Suprapubic skin (tissue), 4 donors: ENCODE measurements at places on chromosomes 12 and 14.

DNA sequence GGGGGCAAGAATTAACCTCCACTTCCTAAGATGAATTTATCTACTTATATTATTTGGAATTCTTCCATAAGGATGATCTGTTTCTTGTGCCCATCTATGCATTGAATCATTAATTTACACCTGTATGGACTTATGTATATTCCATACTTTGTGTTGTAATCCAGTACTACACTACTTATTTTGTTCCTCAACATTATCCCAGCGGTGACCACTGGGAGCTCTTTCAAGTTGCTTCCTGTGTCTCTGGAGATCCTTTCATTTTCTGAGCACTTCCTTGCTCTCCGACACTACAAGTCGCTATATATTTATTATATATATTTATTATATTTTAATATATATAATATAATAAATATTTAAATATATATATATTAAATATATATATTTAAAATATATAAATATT lies 54.9 kb upstream of the SCN8A start:
- DNase-seq = no peak
- no peaks in the 10 kb centered on the region for H3K4me1 ChIP-seq
- H3K4me3 ChIP-seq = no peak overlapping the region
- H3K36me3 ChIP-seq = no peaks in the 10 kb centered on the region
- H3K27me3 ChIP-seq = peaks cover 34% of the 10 kb centered on the region

DNA sequence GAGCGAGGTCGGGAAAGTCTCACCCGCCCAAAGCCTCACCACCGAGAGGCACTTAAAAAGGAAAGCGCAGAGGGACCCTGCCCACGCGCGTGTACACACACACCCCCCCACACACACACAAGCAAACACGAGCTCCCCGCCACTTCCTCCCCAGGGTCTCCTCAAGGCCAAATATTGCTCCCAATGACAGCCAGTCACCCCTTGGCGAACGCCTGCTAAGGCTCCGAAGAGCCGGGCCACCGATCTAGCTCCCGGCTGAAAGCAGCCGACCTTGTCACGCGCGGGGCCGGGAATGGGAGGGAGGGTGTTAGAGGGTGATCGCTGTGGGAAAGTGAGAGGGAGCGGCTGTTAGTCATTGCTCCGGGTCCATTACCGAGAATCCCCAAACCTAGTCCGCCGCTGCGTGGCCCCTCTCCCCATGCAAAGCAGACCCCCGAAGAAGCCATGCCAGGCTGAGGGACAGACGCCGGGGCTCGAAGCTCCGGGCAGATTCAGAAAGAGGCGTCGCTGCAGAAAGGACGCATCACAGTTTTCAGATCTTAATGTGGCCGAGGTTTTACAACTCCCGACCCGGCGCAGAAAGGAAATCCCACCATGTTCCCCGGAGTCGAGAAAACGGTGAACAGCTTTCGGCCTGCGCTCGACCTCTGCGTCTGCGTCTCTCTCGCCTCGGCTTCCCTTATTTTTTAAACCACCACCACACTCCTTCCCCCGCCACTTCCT lies 2.6 kb downstream of the BMP4 start:
- H3K4me3 ChIP-seq = peak overlapping the region; percentile 74
- peak overlapping the region; percentile 91 for H3K27ac ChIP-seq
- DNase-seq = peak; percentile 83
- H3K36me3 ChIP-seq = peaks cover 10% of the 10 kb centered on the region

GRCh38 chr12:50024805-50025186 lies 498 bp downstream of the RACGAP1 start:
- no peak for DNase-seq
- H3K27ac ChIP-seq = no peak overlapping the region
- no peaks in the 10 kb centered on the region for H3K36me3 ChIP-seq
- no peaks in the 10 kb centered on the region for H3K27me3 ChIP-seq
- H3K4me3 ChIP-seq = peak overlapping the region; percentile 87

GRCh38 chr14:102983496-102983895 lies 61.0 kb downstream of the AMN start:
- no peaks in the 10 kb centered on the region for H3K27me3 ChIP-seq
- H3K27ac ChIP-seq = no peak overlapping the region
- no peak for DNase-seq
- peaks cover 24% of the 10 kb centered on the region for H3K4me1 ChIP-seq
- no peak overlapping the region for H3K4me3 ChIP-seq

GRCh38 chr12:95074766-95075165 lies 1.3 kb upstream of the NR2C1 start:
- peaks cover 8% of the 10 kb centered on the region for H3K4me1 ChIP-seq
- no peaks in the 10 kb centered on the region for H3K36me3 ChIP-seq
- no peaks in the 10 kb centered on the region for H3K27me3 ChIP-seq
- no peak for DNase-seq

- DNase-seq = peak; percentile 66
- no peak overlapping the region for H3K27ac ChIP-seq
- H3K4me3 ChIP-seq = no peak overlapping the region
Observed at GRCh38 chr12:49388682-49389386, 21.6 kb downstream of the SPATS2 start.

DNA sequence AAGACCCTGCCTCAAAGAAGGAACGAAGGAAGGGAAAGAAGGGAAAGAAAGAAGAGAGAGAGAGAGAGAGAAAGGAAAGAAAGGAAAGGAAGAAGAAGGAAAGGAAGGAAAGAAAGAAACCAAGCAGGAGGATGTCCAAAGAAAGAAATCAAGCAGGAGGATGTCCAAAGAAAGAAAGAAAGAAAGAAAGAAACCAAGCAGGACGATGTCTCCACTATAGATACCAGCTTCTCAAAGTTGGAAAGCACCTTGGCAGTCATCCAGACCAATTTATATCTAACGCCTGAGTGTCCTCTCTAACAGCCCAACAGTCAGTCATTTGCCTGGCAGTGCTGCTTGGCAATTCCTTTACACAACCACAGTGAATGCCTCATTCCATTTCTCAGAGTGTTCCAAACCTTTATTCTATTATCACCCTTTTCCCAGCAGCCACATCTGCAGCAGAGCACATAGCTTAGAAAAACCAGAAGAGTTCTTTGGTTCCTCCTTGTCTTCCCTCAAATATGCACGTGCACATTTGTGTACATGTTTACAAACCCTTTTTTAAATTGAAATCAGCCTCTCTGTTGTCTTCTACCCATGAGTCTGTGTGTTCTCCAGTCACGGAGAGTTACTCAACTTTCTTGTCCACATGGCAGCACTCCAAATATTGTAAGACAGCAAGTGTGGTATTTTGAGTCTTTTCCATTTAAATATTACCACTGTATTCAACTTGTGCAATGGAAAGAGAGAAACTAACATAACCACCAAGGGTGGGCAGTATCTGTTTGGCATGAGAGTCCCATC lies 138.4 kb downstream of the STXBP6 start:
- no peaks in the 10 kb centered on the region for H3K36me3 ChIP-seq
- no peaks in the 10 kb centered on the region for H3K27me3 ChIP-seq
- H3K4me1 ChIP-seq = peaks cover 16% of the 10 kb centered on the region
- no peak overlapping the region for H3K4me3 ChIP-seq

DNA sequence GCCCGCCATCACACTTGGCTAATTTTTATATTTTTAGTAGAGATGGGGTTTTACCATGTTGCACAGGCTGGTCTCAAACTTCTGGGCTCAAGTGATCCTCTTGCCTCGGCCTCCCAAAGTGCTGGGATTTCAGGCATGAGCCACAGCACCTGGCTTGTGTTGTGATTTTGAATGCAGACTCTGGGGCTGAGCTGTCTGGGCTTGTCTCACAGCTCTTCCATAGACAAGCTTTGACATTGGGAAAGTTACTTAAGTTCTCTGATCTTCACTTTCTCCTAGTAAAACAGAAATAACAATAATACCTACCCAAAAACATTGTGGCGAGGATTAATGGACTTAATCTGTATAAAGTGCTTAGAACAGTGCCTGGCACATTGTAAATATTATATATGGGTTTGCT lies 36.0 kb downstream of the TMBIM6 start:
- H3K27me3 ChIP-seq = no peaks in the 10 kb centered on the region
- no peak overlapping the region for H3K4me3 ChIP-seq
- DNase-seq = no peak
- H3K27ac ChIP-seq = no peak overlapping the region
- H3K36me3 ChIP-seq = no peaks in the 10 kb centered on the region

GRCh38 chr12:53344487-53344823 lies 8.3 kb upstream of the SP7 start:
- peak overlapping the region; percentile 70 for H3K27ac ChIP-seq
- no peaks in the 10 kb centered on the region for H3K36me3 ChIP-seq
- DNase-seq = no peak
- H3K4me3 ChIP-seq = peak overlapping the region; percentile 82
- H3K27me3 ChIP-seq = no peaks in the 10 kb centered on the region
- H3K4me1 ChIP-seq = peaks cover 19% of the 10 kb centered on the region

DNA sequence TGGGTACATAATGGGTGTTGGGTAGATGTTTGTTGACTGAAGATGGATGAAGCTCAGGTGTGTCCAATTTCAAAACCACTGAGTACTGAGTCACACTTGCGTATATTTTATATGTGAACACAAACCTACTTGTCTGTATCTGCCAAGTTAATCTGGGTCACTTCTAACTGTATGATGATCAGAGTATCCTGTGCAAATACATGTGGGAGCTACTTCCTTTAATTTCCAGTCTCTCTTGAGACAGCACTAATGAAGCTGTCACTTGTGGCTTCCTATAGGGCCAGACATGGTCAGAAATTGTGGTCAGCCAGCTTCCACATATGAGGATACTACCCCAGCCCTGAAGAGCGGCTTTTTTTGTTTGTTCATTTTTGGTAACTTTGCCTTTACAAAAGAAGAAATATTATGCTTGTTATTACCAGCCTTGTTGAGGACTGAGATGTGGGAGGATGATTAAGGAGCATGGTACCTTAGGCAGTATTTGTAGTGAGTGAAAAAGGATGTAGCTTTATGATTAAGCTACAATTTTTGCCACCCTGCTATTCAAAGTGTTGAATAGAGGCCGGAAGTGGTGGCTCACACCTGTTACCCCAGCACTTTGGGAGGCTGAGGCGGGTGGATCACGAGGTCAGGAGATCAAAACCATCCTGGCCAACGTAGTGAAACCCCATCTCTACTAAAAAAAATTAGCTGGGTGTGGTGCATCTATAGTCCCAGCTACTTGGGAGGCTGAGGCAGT lies 32.4 kb downstream of the PLXNC1 start:
- no peaks in the 10 kb centered on the region for H3K36me3 ChIP-seq
- no peaks in the 10 kb centered on the region for H3K4me1 ChIP-seq
- no peaks in the 10 kb centered on the region for H3K27me3 ChIP-seq

- no peak overlapping the region for H3K4me3 ChIP-seq
- no peaks in the 10 kb centered on the region for H3K4me1 ChIP-seq
- no peaks in the 10 kb centered on the region for H3K36me3 ChIP-seq
- H3K27ac ChIP-seq = no peak overlapping the region
- H3K27me3 ChIP-seq = no peaks in the 10 kb centered on the region
- DNase-seq = no peak
Observed at GRCh38 chr12:27936196-27936595, 36.3 kb downstream of the PTHLH start.

- H3K36me3 ChIP-seq = no peaks in the 10 kb centered on the region
- DNase-seq = no peak
- H3K27ac ChIP-seq = no peak overlapping the region
- peaks cover 16% of the 10 kb centered on the region for H3K4me1 ChIP-seq
Observed at GRCh38 chr12:69151254-69151764, 88.1 kb upstream of the CPSF6 start.

- H3K4me1 ChIP-seq = no peaks in the 10 kb centered on the region
- no peaks in the 10 kb centered on the region for H3K27me3 ChIP-seq
- H3K4me3 ChIP-seq = no peak overlapping the region
- no peak overlapping the region for H3K27ac ChIP-seq
Observed at GRCh38 chr12:7797698-7798398, 8.6 kb downstream of the NANOG start.

- no peak for DNase-seq
- no peak overlapping the region for H3K27ac ChIP-seq
- H3K4me3 ChIP-seq = no peak overlapping the region
- no peaks in the 10 kb centered on the region for H3K4me1 ChIP-seq
Observed at GRCh38 chr12:113106361-113106760, 29.2 kb downstream of the RASAL1 start.

DNA sequence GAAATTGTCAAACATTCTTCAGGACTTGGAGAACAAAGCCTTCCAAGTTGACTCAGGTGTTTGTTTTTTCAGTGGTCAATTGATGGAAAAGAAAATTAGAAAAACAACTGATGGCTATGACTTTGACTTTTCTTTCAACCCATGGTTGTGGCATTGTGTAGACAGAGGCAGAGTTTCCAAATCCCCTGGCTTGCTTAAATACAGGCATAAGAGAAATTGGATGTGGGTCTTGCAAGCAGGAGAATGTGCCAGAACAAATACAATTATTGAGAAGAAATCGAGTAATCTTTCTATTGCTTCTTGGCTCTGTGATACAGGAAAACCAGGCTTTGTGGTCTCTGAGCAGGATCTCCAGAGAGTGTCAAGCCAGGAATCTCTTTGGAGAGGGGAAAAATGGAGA lies 40.9 kb upstream of the FRMD6 start:
- H3K27me3 ChIP-seq = no peaks in the 10 kb centered on the region
- no peak overlapping the region for H3K27ac ChIP-seq
- no peak for DNase-seq
- no peaks in the 10 kb centered on the region for H3K36me3 ChIP-seq
- no peak overlapping the region for H3K4me3 ChIP-seq
- H3K4me1 ChIP-seq = no peaks in the 10 kb centered on the region

- no peak for DNase-seq
- peaks cover 25% of the 10 kb centered on the region for H3K36me3 ChIP-seq
- no peak overlapping the region for H3K27ac ChIP-seq
- H3K4me3 ChIP-seq = no peak overlapping the region
- H3K4me1 ChIP-seq = no peaks in the 10 kb centered on the region
Observed at GRCh38 chr12:48125985-48126384, 6.8 kb downstream of the PFKM start.

DNA sequence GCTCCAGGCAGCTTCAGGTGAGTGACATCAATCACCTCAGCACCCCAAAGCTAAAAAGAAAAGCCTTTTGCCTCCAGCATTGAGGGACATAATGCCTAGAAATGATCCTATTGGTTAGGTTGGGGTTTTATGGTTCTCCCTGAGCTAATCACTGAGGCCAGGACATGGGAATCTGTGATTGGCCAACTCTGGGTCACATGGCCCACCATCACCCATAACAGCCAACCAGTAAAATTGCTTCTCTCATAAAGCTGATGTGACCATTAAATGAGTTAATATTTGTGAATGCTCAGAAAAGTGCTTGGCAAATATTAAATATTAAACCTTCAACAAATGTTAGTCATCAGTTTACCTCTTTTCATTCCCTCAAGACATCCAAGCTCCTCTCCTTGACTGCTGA lies 60.2 kb downstream of the TBX3 start:
- H3K4me3 ChIP-seq = no peak overlapping the region
- peaks cover 3% of the 10 kb centered on the region for H3K27me3 ChIP-seq
- no peak overlapping the region for H3K27ac ChIP-seq
- H3K36me3 ChIP-seq = no peaks in the 10 kb centered on the region
- H3K4me1 ChIP-seq = no peaks in the 10 kb centered on the region

- H3K27me3 ChIP-seq = peaks cover 38% of the 10 kb centered on the region
- H3K4me3 ChIP-seq = no peak overlapping the region
- H3K27ac ChIP-seq = no peak overlapping the region
- peaks cover 2% of the 10 kb centered on the region for H3K4me1 ChIP-seq
- no peaks in the 10 kb centered on the region for H3K36me3 ChIP-seq
Observed at GRCh38 chr12:80708259-80708974, 983 bp downstream of the MYF6 start.

- no peak overlapping the region for H3K27ac ChIP-seq
- no peaks in the 10 kb centered on the region for H3K27me3 ChIP-seq
- H3K36me3 ChIP-seq = no peaks in the 10 kb centered on the region
- H3K4me1 ChIP-seq = no peaks in the 10 kb centered on the region
- DNase-seq = no peak
- no peak overlapping the region for H3K4me3 ChIP-seq
Observed at GRCh38 chr14:43184540-43184939, 1322.5 kb downstream of the FSCB start.

GRCh38 chr14:24342889-24343288 lies 3.1 kb upstream of the RIPK3 start:
- H3K27ac ChIP-seq = no peak overlapping the region
- no peak for DNase-seq
- no peaks in the 10 kb centered on the region for H3K27me3 ChIP-seq
- H3K36me3 ChIP-seq = peaks cover 2% of the 10 kb centered on the region
